CD4-positive, alpha-beta T cell treated with Interleukin-6 at 100 ng/mL for 8 hours (primary cell): ENCODE measurements at places on chromosomes 12 and 14.
A peak's percentile ranks its signal among the peaks of the same experiment; 100 is the strongest.

- DNase-seq, result no peak
These were observed 10.9 kb upstream of the GPR162 start for GRCh38 chr12:6810758-6811157.

DNA sequence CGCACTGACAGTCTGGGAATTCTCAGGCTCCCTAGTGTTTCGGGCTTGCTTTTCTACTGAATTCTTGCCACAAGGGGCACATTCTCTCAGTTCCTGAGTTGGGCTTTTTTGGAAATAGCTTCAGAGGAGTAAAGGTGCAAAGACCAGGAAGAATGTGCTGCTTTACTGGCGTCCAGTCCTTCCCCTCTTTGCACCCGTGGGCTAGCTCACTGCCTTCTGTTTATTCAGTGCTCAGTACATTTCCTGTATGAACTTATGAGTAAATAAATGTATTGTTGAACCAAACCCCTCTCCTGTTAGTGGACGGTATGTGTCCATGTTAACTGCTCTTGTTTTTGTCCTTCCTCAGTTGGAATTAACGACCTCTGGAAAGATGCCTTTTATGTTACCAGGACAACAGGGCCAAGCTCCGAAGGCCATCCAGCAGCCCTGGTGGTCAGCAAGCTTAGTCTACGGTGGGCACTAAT lies 24.0 kb downstream of the GSG1 start:
- no peak for DNase-seq

GRCh38 chr12:104121001-104121400 lies 17.0 kb downstream of the NFYB start:
- no peak for DNase-seq

DNA sequence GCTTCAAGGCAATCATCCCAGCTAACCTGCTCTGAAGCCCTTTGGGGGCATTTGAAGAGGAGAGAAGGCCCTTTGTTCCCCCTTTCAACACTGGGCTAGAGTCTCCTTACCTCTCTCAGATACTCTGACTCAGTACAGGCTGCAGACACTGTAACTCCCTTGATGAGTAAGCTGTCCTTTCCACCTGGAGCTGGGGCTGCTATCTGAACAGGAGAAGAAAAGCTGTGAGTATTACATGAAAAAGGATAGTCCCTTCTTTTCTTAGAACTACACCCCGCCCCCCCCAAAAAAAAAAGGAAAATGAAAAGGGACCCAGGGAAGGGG lies 186.6 kb upstream of the PLEKHG7 start:
- no peak for DNase-seq

GRCh38 chr14:42428996-42429395 lies 822.3 kb downstream of the LRFN5 start:
- no peak for DNase-seq

- DNase-seq, result peak; percentile 58
These were observed 4.2 kb upstream of the XPOT start for GRCh38 chr12:64400041-64400440.

DNA sequence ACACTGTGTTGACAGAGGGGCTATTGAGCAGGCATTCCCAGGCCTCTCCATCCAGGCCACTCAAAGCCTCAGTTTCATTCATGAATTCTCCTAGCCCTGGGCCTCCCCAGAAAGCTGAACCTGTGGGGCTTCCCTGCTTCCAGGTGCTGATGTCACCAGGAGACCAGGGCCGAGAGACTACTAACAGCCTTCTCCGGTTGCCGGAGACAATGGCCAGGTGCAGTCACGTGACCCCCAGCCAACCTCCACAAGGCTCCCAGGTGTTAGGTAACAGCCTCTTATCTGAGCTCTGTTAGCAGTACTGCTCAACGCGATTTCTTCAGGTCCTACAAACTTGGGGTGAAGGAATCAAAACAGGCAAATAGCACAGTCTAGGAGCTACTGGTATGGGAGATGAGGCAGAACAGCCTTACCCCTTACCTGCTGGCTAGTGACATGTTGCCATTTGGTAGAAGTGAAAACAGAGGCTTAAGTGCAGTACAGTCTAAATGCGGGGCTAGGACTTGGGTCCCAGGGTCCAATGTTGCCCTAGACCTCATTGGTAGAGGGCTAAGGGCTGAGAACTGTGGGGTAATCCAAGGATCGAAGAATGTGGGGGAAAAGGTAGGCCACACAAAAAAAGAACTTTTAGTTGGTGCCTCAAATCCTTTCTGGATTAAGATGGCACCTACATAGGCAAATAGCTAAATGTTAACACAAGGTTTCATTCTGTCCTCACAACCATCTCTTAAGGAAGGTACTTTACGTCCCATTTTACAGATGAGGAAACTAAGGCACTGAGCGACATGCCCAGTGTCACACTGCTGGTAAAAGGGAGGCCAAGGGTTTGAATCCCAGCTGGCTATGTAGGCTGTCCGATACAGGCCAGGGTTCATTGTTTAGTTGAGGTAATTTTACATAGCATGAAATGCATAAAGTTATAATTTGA lies 3.8 kb downstream of the CCDC88C start:
- peak; percentile 57 for DNase-seq

DNA sequence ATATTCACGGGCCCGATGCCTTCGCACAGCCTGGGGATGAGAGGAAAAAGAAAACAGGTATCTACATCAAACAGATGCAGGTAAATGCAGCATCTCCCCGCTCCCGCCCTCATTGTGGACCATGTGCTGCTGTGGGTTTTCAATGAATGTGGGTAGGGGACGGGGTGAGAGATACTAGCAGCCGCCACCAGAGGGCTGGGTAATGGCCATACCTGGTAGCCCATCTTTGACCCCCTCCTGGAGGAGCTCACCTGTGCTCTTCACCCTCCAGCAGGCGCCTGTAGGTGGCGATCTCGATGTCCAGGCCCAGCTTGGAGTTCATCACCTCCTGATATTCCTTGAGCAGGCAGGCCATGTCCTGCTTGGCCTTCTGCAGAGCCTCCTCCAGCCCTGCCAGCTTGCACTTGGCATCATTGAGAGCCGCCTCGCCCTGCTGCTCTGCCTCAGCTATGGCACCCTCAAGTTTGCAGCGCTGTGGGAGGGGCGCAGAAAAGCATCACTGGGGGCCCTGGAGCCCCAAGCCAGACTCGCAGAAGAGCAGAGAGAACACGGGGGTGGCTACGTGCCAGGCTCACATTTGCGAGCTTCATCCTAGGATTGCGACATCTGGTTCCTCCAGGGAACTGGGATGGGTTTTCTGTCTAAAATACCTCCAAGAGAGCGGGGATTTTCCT lies 10.2 kb downstream of the KRT82 start:
- no peak for DNase-seq

DNA sequence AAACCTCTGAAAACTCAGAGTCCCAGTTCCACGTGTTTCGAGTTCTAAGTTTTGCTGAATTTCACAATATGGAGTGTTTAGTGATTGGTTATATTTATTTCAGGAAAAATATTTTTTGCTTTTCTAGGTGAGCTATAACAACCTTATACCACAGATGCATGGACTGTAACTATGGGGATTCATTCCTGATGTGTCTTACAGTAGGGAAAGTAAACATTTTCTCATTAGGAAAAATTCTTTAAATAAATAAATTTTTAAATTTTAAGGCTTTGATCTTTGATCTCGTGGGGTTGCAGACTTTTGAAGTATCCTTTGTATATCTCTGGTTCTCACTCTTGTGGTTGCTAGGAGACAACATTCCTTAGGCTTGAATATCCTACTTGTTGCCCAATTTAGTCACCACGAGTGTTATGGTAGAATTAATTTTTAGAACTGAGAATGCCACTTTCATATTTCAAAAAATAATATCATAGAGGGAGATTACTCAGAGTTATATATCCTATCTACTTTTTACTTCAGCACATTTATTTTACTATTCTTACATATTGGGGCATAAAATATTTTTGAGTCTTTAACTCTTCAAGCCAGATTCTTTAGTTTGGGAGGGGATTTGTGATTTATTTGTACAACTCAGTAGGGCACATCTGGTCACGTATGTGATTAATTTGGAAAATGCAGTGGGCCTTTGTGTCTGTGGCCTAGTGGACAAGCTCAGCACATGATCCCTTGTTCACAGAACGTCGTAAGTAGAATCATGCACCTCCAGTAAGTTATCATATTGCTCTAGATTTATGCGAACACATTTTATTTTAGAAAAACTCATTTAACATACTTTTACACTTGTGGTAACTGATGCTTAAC lies 224.0 kb downstream of the TTC6 start:
- no peak for DNase-seq

DNA sequence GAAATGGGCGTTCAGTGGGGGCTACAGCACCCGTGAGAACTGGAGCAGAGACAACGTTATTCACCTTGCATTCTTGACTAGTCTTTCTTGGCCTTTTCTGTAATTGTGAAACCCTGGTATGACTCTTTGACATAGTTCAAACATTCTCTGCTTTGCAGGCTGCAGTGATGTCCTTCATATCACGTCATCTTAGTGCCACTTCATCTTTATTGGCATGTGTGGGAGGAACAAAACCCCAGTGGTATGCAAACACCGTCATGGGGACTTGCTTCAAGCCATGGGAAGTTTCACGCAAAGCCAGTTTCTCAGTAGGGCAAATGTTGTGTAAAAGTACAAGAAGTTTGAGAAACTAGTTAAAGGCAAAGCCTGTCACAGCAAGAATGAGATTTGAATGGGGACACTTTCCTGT lies 20.2 kb upstream of the DUSP16 start:
- DNase-seq, result no peak

- DNase-seq, result no peak
These were observed 269.4 kb downstream of the ITPR2 start for GRCh38 chr12:26563552-26563951.

DNA sequence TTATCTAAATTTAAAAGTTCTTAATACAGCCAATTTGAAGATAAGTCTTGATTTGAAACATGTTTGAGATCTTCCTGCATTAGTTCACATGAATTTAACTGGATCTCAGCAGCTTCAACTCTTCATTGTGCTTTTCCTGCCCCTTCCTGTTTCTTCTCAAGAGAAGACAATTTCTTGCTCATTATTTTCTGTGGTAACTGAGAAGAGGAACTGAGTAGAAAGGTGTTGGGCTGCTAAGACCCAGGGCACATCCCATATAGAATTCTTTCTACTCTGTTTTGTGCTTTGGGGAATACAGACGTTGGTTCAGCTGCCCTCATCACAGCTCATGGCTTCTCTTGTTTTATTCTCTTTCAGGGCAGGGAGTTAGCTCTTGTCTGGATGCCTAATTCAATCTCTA lies 110.2 kb downstream of the SNAPC1 start:
- DNase-seq, result no peak

DNA sequence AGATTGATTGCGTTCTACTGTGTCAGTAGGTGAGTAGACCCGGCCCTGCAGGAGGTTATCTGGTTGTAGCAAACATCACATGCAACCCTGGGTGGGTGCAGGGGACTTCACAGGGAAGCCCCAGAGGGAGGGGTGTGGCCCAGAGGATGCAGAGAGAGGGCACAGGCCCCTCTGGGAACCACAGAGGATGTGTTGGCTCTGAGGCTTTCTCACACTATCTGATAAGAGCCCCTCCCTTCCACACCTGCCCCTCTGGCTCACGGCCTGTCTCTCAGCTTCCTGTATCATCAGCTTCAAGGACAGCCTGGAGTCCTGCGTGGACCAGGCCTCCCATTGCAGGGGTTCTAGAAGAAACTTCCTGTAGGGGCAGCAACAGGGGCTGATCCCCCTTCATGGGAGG lies 101.9 kb downstream of the RIN3 start:
- DNase-seq, result peak; percentile 84

DNA sequence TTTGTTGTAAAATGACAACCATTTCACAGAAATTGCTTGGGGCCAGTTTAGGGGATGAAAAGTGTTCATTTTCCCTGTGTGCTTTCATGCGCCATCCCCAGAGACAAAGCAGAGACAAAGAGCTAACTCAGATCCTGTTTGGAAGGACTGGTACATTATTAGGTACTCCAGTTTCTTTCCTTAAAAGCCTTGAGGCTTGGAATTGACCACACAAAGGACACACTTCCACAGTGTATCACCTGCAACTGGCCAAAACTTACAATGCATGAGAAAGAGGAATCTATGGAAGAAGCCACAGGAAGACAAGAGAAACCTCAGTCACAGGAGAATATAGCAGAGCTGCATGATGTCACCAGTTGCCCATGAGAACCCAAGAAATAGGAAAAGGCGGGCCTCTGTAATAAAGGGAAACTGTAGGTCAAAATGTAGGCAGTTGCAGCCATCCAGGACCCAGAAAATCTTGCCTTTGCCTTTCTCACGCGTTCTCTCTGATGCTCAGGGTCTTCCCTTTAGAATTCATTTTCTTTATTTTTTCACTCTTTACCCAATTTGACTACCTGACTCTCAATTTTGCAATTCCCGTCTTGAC lies 339.0 kb downstream of the RMST start:
- no peak for DNase-seq

- DNase-seq, result no peak
These were observed 58.8 kb downstream of the CKB start for GRCh38 chr14:103463851-103464250.

GRCh38 chr12:44162961-44163360 lies 327.1 kb downstream of the TMEM117 start:
- no peak for DNase-seq

- no peak for DNase-seq
These were observed 125.0 kb downstream of the PIWIL1 start for GRCh38 chr12:130462558-130463274.

DNA sequence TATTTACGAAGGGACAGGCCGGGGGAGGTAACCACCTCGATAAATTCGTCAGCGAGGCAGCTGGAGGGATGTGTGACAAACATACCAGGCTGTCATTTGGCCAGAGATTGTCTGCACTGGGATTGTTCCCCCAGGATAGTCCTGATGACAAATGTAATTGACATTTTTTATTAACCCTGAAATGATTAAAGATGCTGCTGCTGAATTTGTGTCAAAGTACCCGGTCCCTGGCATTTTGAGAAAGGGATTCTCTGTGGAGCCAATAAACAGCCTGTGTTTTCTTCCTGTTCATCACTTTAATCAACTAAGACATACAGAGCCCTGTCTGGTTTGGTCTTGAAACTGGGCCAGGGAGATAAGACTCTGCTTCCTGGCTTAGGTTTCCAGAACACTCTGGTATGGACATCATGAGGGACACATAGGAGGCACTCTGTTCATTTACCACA lies 117.6 kb downstream of the SLC25A47 start:
- DNase-seq, result no peak
